ENCODE measurements at places on chromosomes 2 and 18.

DNA sequence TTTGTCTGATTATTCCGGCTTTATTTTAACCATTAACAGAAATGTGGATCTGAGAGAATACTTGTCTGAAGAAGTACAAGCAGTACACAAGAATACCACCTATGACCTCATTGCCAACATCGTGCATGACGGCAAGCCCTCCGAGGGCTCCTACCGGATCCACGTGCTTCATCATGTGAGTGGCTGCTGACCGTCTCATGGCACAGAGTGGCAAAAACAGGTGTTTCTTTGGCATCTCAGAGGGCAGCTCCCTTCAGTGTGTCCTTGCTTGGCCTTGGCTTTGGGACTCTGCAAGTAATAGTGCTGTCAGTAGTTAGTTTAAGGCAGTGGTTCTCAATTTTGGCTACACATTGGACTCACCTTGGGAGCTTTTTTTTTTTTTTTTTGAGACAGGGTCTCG, 23.1 kb downstream of the SFTPB start:
- DNase-seq = no peak

DNA sequence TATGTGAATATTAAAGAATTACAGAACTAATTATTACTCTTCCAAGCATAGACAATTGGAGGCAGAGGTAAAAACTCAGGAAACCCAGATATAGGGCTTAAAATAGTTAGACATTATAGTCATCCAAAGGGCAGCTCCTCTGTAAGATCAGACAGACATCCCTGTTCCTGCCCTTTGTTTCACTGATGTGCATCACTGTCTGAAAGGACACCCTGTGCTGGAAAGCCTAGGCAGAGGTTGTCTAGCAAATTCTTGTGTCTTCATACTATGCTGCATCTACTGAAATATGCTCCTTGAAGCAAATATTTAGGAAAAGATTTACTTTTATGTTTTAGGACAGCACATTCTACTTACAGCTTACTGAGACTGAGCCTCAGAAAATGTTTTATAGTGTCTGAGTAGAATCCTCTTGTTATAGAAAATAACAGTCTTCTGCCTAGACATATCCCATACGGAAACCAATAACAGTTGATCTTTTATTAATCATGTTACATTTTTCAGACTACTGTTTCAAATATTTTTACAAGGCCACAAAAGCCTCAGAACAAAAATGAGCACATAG, 977.3 kb upstream of the CDH2 start:
- DNase-seq = no peak

DNA sequence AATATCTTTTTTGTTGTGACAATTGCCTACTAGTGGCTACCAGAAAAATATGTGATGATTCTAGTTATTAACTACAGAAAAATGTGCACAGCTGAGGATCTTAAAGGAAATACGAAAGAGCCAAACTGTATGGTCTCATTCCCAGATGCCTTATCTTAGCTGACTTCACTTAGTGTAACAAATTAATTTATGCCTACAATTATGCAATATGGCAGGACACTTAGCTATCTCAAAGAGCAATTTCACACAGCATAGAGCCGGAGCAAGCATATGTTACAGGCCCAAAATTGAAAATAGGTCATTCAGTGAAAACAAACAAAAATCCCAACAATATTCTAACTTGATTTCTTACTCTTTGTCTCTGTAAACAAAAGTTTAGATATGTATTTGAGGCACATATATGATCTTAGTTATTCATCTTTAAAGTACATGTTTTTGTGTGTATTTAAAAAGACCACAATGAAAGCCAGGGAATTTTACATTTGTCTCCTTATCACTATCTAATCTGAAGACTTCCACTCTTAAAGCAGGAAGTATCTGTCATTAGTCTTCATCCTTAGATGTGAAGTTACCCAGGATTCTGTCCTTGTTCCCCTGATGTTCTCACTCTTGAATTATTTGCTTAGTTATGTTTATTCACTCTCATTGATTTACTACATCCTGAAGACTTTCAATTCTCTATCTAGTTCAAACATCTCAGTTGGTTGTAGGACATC, 1579.0 kb upstream of the NXPH2 start:
- DNase-seq = no peak

DNA sequence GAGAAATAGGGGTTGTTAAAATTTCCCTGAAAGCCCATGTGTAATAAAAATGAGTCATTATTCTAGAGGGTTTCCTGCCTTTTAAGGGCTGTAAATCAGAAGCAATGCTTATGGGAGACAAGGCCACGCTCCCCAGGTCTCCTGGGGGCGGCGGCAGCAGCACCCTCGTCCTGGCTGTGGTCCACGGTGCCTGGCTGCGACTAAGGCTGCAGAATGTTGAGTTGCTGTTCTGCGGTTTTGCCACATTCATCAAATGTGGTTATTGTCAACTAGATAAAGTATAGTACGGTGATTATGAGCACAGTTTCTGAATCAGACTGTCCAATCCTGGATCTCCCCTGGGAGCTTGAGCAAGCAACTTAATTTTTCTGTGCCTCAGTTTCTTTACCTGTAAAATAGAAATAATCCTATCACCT, 11.9 kb upstream of the AGFG1 start:
- peak; percentile 25 for DNase-seq

DNA sequence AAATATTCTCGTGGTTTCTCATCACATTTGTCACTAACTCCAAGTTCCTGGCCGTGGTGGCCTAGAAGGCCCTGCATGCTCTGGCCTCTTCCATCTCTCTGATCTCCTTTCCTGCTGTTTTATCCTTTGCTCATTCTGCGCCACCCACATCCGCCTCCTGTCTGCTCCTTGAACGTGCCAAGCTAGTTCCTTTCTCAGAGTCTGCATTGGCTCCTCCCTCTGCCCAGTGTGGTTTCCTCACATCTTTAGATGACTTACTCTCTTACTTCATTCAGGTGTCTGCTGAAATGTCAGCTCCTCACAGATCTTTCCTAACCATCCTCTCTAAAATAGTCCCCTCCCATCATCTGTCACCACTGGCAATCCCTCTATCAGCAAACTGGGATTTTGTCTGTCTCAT, 158.6 kb upstream of the RBMS1 start:
- peak; percentile 80 for DNase-seq

DNA sequence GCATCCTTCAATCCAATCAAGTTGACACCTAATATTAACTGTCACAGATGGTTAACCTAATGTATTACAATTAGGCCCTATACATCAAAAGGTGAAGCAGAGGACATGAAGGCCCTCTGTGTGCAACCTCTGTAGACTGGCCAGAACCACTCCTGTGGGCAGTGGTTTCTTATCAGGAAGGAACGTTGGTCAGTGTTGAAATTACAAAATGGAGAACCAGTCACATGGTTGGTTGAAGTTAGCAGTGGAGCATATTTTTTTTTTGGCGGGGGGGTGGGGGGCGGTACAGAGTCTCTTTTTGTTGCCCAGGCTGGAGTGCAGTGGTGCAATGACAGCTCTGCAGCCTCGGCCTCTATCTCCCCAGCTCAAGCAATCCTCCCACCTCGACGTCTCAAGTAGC, 19.8 kb downstream of the RNU2-63P start:
- DNase-seq = no peak

DNA sequence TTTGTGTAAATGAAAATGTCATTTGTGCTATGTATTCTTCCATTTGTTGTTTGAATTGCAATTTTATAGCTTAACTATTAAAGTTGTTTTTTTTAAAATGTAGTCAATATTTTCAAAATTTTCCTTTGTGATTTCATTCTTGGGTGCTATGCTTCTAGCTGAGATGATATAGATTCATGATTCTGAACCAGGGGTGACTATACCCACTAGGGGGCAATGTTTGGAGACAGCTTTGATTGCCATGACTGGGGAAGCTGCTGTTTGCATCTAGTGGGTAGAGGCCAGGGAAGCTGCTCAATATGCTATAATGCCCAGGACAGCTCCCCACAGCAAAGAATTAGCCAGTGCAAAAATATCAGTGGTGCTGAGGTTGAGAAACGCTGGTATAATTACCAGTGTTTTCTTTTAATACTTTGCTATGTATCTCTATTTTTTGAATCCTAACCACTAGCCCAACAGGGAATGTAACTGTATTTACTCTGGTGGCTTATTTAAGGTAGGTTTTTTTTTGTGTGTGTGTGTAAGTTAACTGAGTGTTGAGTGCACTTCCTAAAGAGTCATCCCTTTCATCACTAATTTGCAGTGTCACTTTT, 99.7 kb downstream of the MEP1B start:
- no peak for DNase-seq

DNA sequence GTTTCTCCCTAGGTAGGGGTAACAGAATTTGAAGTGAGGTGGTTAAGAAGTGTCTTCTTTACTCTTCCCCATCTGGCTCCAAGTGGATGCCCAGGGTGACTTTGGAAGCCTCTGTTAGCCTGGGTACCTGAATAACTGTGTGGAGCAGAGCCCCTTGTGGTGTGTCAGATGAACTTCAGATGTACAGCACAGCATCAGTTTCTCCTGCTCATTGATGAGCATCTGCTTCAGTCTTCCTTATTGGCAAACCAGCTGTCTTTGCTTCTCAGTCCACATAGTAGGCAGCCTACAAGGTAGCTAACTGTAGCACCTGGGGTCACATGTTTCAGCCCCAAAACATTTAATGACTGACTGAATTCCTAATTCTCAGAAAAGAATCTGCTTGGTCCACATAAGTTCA, 56.2 kb upstream of the ATP8B1 start:
- no peak for DNase-seq

DNA sequence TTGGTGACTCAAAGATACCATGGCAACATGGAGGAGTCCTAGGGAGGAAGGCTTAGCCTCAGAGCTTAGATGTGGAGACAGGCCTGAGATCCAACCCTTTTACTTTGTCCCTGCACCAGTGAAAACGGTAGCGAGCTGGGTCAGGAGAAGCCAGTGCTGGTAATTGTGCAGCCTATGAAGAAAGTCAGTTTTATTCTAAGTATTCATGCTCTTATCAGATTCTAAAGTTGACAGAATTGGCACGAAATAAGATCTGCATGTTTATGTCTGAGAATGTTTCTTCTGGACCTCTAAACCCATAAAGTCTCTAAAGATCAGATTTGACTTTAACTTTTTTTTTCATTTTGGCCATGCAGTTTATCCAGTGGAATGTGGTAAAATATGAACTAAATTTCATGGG, 93.8 kb downstream of the SCG2 start:
- DNase-seq = no peak

DNA sequence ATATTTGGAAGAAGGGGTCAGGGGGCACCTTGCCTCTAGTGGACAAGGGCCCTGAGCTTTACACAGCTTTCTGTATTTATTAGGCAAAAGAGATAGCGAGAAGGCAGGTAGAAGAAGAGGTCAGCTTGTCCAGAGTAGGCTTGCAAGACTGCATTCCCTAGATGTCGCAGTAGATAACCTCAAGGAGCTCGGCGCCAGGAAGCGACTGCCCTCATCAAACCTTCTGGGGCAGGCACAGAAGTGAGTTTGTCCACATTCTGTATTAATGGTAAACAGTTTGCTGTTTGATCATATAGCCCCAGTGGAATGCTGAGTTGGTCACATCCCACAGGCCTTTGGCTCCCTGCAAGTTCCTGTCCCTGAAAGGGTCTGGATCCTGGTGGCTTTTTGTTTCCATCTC, 7.0 kb downstream of the CHCHD5 start:
- no peak for DNase-seq
